ENCODE measurements at places on chromosomes 6 and 20.
A peak's percentile ranks its signal among the peaks of the same experiment; 100 is the strongest.

- DNase-seq = no peak
Observed at GRCh38 chr20:60490217-60491050, 532.2 kb downstream of the CDH26 start.

DNA sequence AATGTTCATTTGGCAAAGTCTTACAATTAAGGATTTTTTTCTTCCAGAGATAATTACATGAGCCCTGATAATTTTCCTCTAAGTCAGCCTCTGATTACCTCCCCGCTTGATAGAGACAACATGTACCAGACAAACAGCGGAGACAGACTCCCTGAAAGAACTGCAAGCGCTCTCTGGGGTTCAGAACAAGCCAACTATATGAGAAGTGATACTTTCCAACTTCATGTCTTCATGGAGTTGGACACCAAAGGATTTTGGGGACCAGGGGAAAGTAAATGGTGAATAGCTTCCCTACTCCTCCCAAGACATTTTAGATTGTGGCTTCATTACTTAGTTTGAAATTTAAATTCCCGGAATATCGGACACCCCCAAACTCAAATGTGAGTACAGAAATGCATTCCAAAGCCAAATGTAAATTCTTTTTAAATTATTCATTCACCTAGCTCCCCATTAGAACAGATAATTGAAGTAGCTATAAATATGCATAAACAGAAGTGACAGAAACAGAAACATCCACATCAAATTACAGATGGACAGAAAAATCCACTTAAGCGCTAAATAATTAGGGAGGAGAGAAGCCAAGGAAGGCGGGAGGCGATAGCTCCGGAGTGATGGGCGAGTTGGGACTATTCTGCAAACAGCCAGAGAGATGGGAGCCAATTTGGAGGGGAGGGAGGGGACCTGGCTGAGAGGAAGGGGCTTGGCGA lies 129.7 kb upstream of the AKAP12 start:
- no peak for DNase-seq

DNA sequence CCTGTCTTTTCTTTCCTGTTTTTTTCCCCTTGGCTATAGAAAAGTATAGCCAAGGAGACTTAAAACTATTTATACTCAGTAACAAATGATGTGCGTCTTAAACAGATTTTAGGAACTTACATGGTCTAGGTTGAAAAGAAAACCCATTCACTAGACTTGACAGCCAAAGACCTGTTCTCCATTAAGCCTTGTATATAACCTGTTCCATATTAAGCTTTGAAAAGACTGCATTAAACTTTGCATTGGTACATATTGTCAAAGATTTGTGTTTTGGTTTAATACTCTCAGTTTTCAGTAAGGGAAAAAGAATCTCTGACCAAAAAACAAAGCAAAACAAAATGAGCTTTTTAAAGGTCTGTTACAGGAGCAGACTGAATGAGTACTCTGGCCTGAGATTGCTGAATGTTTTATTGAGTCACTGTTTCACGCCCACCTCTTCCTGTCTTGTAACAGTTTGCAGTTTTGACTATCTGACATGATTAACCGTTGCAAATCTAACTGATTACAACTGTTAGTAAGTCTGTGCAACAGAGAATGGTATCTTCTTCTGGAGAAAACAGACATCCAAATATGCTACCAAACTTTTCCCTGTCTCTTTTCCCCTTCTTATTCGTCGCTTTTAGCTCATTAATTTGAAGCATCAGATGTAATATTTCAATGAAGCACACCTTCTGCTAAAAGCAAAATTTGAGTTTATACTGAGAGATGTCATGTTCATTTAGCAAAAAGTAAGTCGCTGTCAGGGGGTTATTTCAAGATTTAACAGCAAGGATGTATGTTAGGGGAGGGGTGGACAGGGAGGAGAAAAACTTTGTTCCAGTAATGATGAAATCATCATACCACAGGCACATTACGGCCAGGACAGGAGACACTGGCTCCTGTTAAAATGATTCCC lies 59.1 kb upstream of the SUPT3H start:
- DNase-seq = no peak

- DNase-seq = peak; percentile 63
Observed at GRCh38 chr6:160930547-160931377, 60.8 kb upstream of the MAP3K4 start.

GRCh38 chr6:136611133-136611532 lies 60.9 kb upstream of the MAP7 start:
- no peak for DNase-seq

Measured in NCI-H82 (cell line).